Adrenal gland (tissue), 19 donors: ENCODE measurements at places on chromosomes 11 and 22. TPM values are rescaled to one million over a fixed set of nuclear protein-coding genes. Genes with fewer than 3 reads are reported as not detected.
A peak's percentile ranks its signal among the peaks of the same experiment; 100 is the strongest.

DNA sequence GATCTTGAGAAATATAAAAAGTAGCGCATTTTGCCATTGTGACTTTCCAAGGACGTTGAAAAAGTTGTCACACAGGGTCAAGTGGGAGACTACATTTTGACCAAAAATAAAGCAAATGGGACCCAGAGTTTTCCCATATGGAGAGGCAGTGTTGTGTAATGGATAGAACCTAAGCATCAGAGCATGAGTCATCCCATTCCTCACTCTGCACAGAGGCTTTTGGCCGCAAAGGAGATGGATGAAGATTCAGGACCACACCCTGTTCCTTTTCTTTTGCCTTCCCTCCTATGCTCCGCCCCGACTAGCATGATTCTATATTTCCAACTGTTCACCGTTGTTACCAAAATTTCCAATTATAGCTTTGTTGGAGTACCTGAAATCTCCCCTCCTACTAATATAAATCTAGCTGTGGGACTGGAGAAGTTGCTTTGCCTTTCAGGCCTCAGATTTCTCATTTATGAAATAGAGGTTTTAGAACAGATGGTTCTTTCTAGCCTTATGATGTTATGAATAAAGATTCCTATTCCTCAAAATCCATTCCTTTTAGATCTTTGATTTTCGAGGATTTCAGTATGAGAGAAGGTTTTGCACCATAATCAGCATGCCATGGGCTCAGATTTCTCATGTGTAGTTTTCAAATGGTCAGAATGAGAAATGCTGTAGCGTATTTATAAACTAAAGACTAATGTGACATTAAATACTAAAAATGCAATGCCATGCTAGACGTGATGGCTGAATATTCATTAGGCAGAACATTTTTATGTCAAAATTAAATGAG lies 921.9 kb upstream of the TENM4 start:
- H3K4me3 ChIP-seq: no peak overlapping the region
- no peaks in the 10 kb centered on the region for H3K4me1 ChIP-seq
- no peaks in the 10 kb centered on the region for H3K36me3 ChIP-seq
- no peak overlapping the region for H3K27ac ChIP-seq
- H3K27me3 ChIP-seq: no peaks in the 10 kb centered on the region
- DNase-seq: no peak

- no peak overlapping the region for H3K27ac ChIP-seq
- no peaks in the 10 kb centered on the region for H3K27me3 ChIP-seq
- no peak for DNase-seq
- no peaks in the 10 kb centered on the region for H3K4me1 ChIP-seq
Measured at GRCh38 chr11:115257678-115258077, 246.5 kb downstream of the CADM1 start.

GRCh38 chr11:114270531-114271270 lies 25.5 kb upstream of the NNMT start:
- no peak for DNase-seq
- no peaks in the 10 kb centered on the region for H3K27me3 ChIP-seq
- no peak overlapping the region for H3K27ac ChIP-seq
- H3K4me1 ChIP-seq: no peaks in the 10 kb centered on the region

- no peak for DNase-seq
- no peaks in the 10 kb centered on the region for H3K36me3 ChIP-seq
Measured at GRCh38 chr11:70139785-70140410, 61.8 kb downstream of the ANO1 start.

- H3K27me3 ChIP-seq: no peaks in the 10 kb centered on the region
- no peak overlapping the region for H3K27ac ChIP-seq
- no peaks in the 10 kb centered on the region for H3K4me1 ChIP-seq
- no peak for DNase-seq
Measured at GRCh38 chr11:46009647-46010046, 87.2 kb downstream of the LARGE2 start.

- no peaks in the 10 kb centered on the region for H3K4me1 ChIP-seq
- DNase-seq: no peak
- H3K27me3 ChIP-seq: no peaks in the 10 kb centered on the region
- H3K27ac ChIP-seq: no peak overlapping the region
- no peak overlapping the region for H3K4me3 ChIP-seq
Measured at GRCh38 chr22:44181912-44182587, 1.3 kb downstream of the PARVG start.

- H3K36me3 ChIP-seq: no peaks in the 10 kb centered on the region
- H3K27me3 ChIP-seq: no peaks in the 10 kb centered on the region
- peaks cover 29% of the 10 kb centered on the region for H3K4me1 ChIP-seq
- peak overlapping the region; percentile 41 for H3K27ac ChIP-seq
Measured at GRCh38 chr11:62669420-62670161, 1.9 kb upstream of the UQCC3 start.

DNA sequence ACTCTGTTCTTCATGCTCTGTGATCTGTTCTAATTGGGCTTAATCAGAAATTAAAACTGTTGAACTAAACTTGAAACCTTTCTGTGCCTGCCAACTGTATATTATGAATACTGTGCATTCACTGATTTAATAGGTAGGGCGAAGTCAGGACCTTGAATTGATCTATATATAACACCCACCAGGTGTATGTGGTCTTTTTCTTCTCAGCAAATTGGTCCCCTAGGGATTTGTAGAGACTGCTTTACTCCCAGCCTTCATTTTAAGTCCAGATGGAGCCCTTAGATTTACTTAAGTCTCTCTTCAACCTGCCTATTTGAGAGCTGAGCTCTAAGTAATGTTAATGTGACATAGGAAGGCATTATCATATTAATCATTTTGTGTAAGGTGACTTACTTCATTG lies 257.5 kb downstream of the TMEM135 start:
- DNase-seq: no peak
- no peak overlapping the region for H3K4me3 ChIP-seq
- H3K36me3 ChIP-seq: no peaks in the 10 kb centered on the region
- no peaks in the 10 kb centered on the region for H3K27me3 ChIP-seq
- peaks cover 2% of the 10 kb centered on the region for H3K4me1 ChIP-seq

- no peak within 1 kb of the TSS for H3K27ac ChIP-seq
- no peaks in the 10 kb centered on the region for H3K4me1 ChIP-seq
- H3K27me3 ChIP-seq: no peaks in the 10 kb centered on the region
Measured at GRCh38 chr11:102530558-102530957, at the start of gene MMP7. TSS of gene MMP7 (minus strand) at chr11:102530747. CDS start at chr11:102530700, 47 bp downstream.

- peaks cover 43% of the 10 kb centered on the region for H3K36me3 ChIP-seq
- H3K27me3 ChIP-seq: no peaks in the 10 kb centered on the region
- peaks cover 11% of the 10 kb centered on the region for H3K4me1 ChIP-seq
- H3K4me3 ChIP-seq: no peak overlapping the region
- DNase-seq: no peak
- no peak overlapping the region for H3K27ac ChIP-seq
Measured at GRCh38 chr11:119303227-119303718, 13.7 kb downstream of the MCAM start.

GRCh38 chr22:35599364-35599763 lies 17.8 kb downstream of the MB start:
- H3K27ac ChIP-seq: no peak overlapping the region
- no peaks in the 10 kb centered on the region for H3K4me1 ChIP-seq
- no peaks in the 10 kb centered on the region for H3K27me3 ChIP-seq
- no peak for DNase-seq

DNA sequence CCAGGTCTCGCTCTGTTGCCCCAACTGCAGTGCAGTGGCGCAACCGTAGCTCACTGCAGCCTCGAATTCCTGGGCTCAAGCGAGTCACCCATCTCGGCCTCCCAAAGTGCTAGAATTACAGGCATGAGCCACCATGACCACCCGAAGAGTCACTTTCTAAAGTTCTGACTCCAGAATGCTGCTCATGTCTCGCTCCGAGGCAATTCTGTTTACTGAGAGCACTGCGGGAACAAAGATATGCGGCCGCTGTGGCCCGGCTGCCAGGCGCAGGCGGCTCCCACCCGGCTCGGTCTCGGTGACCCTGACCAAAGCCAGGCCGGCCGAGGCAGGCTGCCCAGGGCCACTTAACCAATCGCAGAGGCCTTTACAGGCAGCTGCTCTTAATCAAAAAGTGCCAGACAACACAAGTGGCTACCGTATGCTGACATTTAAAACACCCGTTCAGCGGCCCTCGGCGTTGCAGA lies 78.7 kb downstream of the PHF21B start:
- H3K4me1 ChIP-seq: no peaks in the 10 kb centered on the region
- no peaks in the 10 kb centered on the region for H3K36me3 ChIP-seq
- peak overlapping the region; percentile 17 for H3K27ac ChIP-seq
- DNase-seq: peak; percentile 86
- H3K4me3 ChIP-seq: no peak overlapping the region
- no peaks in the 10 kb centered on the region for H3K27me3 ChIP-seq

DNA sequence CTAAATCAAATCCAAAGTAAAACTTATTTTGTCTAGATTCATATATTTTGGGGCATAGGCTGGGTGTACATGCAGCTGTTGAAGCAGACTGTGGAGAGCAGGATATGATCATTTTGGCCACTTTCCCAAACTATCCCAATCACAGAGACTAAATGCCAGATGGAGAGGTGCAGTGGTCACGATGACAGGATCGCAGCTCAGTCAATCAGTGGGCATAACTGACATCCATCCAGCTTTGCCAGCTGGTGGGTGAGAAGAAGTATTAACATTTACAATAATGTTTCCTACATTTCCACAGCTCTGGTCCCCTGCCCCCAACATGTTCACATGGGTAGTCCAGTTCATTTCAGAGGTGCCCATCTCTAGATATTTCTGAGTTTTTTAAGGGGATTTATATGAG lies 255.5 kb upstream of the SESN3 start:
- no peak overlapping the region for H3K27ac ChIP-seq
- no peaks in the 10 kb centered on the region for H3K36me3 ChIP-seq
- no peak for DNase-seq
- H3K4me3 ChIP-seq: no peak overlapping the region

DNA sequence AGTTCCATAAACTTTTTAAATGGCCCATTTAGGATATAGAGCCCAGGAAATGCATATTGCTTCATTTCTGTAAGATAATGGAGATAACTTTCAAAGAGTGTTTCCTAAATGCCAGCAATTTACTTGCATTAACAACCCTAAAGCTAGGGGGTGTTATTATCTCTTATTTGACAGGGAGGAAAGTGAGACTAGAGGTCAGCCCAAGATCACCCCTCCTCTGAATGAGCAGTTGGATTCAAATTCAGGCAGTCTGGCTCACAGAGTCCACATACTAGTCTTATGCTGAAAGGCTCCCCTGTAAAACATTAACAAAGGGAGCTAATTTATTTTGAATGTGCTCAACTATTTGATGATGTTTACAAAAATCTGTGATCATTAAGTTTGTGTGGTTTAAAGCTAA lies 49.9 kb upstream of the TRIM77 start:
- H3K4me1 ChIP-seq: no peaks in the 10 kb centered on the region
- no peak overlapping the region for H3K27ac ChIP-seq
- no peak for DNase-seq
- H3K27me3 ChIP-seq: no peaks in the 10 kb centered on the region
- no peak overlapping the region for H3K4me3 ChIP-seq
- H3K36me3 ChIP-seq: no peaks in the 10 kb centered on the region

- H3K36me3 ChIP-seq: no peaks in the 10 kb centered on the region
- no peak overlapping the region for H3K4me3 ChIP-seq
- no peaks in the 10 kb centered on the region for H3K27me3 ChIP-seq
- peaks cover 3% of the 10 kb centered on the region for H3K4me1 ChIP-seq
- H3K27ac ChIP-seq: no peak overlapping the region
Measured at GRCh38 chr11:66767666-66768065, 38.6 kb upstream of the SPTBN2 start.

DNA sequence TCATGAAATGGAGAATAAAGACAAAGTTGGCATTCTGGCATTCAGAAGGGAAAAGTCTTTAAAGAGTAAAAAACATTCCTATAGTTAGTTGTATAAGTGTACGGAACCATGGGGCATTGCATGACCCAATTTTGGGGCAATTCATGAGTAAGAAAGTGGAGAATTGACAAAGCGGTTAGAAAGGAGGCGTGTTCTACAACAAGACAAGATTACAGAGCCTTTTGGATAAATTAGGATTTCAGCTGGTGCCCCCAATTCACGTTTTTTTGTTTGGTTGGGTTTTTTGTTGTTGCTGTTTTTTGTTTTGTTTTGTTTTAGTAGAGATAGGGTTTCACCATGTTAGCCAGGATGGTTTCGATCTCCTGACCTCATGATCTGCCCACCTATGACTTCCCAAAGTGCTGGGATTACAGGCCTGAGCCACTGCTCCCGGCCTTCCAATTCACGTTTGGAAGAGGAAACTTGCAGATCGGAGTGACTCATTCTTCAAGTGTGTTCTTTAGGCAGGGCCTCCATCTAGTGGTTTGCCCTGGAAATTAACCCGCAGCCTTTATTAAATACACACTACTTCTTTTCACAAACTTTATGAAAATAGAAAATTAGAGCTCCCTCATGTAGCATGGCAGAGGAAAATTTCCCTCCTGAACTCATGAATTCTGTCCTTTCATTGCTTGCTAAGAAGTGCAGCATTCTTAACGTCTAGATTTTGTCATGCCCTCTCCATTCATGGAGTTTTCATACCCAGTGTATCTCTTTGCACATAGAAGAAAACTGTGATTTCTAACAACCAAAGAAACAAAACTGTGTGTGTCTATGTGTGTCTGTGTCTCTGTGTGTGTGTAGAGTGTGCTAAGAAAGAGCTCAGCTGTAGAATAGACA lies 118.1 kb downstream of the BBOX1 start:
- no peaks in the 10 kb centered on the region for H3K4me1 ChIP-seq
- H3K27me3 ChIP-seq: no peaks in the 10 kb centered on the region
- H3K36me3 ChIP-seq: no peaks in the 10 kb centered on the region
- DNase-seq: peak; percentile 63
- no peak overlapping the region for H3K27ac ChIP-seq

DNA sequence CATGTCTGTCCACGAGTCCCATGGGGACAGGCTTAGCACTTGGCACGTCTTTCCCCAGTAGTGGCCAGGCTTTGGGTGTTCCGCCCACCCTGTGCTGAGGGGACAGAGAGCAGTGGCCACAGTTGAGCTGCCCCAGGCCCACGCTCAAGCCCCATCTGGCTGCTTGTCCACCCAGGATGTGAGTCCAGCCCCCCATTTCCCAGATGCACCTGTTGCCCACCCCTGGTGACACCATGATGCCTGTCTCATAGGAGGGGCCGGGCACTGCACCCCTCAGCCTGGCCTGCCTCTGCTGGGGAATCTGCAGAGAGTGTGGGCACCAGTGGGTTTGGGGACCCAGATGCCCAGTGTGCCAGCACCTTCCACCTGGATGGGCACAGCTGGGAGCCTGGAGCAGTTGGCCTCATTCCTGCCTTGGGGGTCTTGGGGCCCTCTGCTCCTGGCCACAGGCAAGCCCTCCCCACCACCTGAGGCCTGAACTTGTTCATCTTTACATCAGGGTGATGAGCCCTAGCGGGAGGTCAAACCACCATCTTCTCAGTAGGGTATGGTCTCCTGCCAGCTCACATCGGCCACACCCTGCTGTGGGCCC lies 5.7 kb downstream of the SIGIRR start:
- DNase-seq: no peak
- H3K4me3 ChIP-seq: no peak overlapping the region
- no peaks in the 10 kb centered on the region for H3K27me3 ChIP-seq
- H3K36me3 ChIP-seq: no peaks in the 10 kb centered on the region

Gene SPON1
- 35.5 TPM for total RNA-seq

Gene TEX12
- not detected for total RNA-seq

Gene GGTLC2
- not detected for total RNA-seq

Gene NLRP14
- total RNA-seq: not detected

Gene CNGA4
- total RNA-seq: not detected

Gene MAPK11
- 3.0 TPM for total RNA-seq

Gene OR10A2
- total RNA-seq: not detected

Gene MUC15
- total RNA-seq: 0.34 TPM

Gene TRIOBP
- 42.8 TPM for total RNA-seq

Gene FXYD2
- total RNA-seq: 1.2 TPM

Gene APBB1
- 53.4 TPM for total RNA-seq

Gene GLB1L2
- total RNA-seq: 3.8 TPM

Gene IGSF22
- 2.0 TPM for total RNA-seq

Gene TIGD3
- total RNA-seq: 0.42 TPM

Gene OR5A1
- total RNA-seq: not detected
